Peyer's patch (tissue), 4 donors: ENCODE measurements at places on chromosomes 3 and 15.

DNA sequence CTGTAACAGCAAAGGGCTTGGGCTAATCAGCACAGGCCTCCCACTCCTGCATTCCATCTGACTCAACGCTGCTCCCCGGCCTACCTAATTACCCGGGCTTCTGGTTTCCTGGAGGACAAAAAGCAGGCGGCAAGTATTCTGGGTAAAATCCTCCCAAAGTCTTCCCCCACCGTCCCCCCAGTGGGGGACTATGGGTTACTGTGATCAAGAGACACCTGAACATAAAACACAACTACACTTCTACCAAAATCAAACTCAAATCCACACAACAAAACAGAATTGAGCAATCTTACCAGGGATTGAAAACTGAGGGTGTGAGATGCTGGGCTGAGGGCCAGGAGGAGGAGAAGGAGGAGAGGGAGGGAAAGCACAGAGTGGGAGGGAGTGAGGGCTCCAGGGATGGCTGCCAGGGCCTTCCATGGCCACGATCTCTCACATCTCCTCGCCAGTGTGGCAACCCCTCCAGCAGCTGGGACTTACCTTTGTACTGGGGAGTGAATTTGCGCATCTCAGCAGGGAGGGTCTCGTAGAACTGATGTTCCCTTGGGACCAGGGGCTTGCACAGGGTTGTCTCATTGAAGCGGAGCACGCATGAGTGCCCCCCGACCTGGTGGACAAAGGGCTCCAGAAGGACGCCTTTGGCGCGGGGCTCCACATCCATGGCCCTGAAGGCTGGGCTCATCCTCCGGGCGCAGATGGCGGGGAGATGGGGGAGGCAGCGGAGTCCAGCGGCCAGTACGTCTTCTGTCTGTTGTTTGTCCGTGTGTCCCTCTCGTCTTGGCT, 9.1 kb upstream of the NCKIPSD start:
- peak; percentile 73 for DNase-seq

DNA sequence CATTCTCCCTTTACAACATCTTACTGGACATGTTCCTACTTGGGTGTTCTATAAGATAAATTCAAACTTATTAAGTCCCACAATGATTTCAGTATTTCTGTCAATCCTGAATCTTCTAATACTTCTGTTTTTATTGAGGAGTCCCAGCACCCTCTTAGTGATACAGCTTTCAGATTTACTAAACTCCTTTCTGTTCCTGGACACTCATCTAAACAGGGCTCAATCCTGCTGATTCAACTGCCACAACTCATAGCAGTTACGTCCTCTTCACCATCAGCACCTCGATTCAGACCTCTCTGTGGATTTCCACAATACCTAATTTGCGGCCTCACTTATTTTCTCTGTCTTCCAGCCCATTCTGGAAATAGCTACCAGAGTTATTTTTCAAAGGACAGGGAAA, 101.6 kb downstream of the KCNMB2 start:
- no peak for DNase-seq

- DNase-seq, result peak; percentile 2
Observed at GRCh38 chr3:127173516-127174166, 19.3 kb upstream of the PRR23E start.

- DNase-seq, result no peak
Observed at GRCh38 chr3:60309539-60310268, 941.5 kb downstream of the FHIT start.

GRCh38 chr3:56724676-56725075, 41.6 kb upstream of the TASOR start:
- DNase-seq, result no peak
